Daoy (cell line): ENCODE measurements at places on chromosomes 5 and 9.

DNA sequence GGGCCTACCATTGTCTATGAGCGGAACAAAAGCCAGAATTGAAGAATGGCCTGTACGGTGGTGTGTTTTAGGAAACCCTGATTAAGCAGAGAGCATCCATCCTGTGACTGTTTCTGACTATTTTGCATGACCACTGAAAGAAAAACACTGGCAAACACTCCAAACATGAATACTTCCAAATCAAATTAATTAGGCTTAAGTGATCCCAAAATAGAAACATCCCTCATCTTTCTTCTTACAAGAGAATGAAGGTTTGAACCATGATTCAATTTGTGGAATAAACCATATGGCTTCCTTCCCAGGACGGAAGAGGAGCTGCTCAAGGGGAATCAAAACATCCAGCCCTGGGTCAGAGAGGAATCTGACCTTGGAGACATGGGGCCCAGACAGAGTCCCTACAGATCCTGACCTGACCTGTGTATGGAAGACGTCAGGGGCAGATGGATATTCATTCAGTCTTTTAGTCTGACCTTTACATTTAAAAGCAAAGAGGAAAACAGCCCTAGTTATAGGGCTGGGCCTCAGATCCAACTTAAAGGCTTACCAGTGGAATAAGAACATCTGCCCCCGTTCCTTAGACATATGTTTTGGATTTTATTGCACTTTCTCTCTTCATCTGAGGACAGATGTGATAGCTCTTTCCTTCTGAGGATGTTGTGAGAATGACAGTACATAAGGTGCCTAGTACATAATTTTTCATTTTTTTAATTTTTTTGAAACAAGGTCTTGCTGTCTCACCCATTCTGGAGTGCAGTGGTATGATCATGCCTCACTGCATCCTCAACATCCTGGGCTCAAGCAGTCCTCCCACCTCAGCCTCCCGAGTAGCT, 17.6 kb upstream of the RECK start:
- no peak for DNase-seq

DNA sequence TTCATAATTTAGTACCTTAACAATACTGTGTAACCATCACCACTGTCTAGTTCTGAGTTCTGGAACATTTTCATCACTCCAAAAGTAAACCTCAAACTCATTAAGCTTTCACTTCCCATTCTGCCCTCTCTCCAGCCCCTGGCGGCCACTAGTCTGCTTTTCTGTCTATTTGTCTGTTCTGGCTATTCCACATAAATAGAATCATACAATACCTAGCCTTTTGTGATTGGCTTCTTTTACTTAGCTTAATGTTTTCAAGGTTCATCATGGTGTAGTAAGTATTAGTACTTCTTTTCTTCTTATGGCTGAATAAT, 138.7 kb downstream of the RAPGEF6 start:
- DNase-seq: no peak

DNA sequence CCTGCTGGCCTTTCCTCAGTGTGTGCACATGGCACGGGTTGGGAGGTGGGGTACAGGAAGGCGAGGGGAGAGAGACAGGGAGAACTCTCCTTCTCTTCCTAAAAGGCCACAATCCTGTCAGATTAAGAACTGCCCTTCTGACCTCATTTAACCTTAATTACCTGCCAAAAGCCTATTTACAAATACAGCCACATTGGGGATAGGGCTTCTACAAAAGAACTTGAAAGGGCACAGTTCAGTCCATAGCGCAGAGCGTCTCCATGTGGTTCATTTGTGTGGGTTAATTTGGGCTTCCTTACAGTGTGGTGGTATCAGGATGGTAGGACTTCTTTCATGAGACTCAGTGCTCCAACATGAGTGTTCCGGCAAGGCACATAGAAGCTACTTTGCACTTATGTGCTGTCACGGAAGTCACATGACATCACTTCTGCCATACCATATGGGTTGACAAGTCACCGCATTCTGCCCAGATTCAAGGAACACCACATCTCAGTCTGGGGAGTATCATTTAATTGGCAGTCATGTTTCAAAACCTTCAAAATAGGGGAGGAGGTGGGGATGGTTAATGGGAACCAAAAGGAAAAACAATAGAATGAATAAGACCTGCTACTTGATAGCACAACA, 46.8 kb downstream of the NLN start:
- no peak for DNase-seq

DNA sequence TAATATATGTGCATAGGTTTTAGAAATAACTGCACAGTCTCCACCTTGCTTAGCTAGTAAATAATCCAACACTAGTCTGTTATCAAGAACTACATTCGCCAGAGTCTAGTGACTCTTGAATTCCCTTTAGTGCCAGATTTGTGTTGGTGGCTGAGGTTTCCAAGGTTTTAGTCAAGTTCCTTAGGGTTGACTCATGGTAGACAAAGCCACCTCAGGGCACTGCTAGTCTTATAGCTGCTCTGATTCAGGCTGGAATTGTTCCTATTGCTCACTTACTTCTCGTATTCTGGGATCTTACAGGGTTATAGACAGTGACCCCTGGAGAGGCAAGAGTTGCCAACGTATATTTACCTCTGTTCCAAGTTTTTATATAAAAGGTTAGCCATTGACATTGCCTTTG, 1369.8 kb upstream of the CDH9 start:
- no peak for DNase-seq
